ENCODE measurements at places on chromosomes 2 and 18.
A peak's percentile ranks its signal among the peaks of the same experiment; 100 is the strongest.

DNA sequence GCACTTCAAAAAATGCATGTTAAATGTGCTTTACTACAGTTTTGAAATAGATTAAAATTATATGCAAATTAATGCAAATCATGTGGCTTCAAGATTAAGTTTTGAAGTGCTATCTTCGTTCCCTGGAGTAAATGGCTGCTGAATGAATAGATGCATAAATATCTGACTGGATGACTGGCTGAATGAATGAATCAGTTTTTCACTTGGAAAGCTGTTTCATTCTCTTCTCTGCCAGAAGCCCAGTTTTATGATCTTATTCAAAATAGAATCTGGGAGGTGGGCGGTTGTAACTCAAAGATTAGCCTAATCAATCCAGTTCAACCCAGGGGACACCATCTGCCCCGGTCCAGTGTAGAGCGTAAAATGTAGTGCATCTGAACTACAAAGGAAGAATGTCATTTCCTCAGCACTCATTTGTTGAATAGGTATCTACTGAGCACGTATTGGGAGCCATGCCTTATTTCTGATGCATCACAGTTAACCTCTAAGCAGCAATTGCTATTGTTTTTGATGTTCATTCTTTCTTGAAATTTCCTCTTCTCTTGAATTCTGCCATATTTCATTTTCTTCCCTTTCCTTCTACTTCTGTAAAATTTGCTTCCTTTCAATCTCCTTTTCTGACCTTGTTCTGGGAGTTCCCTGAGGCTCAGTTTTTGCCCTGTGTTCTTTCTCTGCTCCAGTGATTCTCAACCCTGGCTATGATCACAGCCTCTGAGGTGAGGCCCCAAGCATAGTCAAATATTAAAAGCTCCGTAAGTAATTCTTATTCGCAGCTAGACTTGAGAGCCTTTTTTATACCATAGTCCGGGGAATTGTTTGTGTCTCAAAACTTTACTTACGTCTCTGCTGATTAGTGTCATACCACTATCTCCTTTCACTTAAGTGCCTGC lies 282.7 kb downstream of the PARD3B start:
- DNase-seq, result no peak

DNA sequence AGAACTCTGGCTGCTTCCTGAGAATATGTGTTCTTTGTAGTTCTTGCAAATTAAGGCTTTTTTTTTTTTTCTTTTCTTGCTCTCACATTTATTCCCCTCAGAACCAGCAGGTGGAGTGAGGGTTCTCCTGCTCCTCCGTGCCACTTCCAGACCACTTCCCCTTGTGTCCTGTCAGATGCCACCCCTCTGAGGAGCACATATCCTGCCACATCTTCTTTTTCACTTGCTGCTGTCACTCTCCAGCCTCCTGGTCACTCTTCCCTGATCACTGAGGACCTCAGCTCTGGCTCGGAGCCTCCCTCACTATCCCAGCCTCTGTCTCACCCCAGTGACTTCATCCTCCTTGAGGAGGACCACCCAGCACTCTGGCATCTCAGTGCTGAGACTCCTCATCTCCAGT lies 100.5 kb downstream of the TACR1 start:
- DNase-seq, result peak; percentile 36

GRCh38 chr2:242013771-242014170 lies 144.2 kb downstream of the RTP5 start:
- no peak for DNase-seq

DNA sequence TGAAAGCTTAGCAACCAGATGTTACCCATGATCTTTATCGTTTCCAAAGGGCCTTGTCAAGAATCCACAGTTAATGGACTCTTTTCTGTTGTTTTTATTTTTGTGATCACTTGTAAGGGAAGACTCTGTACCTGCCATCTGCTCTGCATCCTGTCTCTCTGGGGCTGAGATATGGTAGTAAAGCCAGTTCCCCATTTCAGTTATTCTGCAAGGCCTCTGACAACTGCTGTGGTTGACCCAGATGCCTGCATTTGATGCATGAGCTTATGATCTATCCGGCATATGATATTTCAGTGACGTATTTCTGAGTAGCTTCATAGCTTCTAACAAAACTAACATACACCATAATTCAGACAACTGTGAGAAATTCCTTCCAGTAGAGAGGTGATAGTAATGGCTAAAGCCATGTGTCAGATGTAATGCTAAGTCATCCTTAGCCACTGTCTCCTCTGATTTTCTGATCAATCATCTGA lies 105.1 kb downstream of the TPO start:
- no peak for DNase-seq

DNA sequence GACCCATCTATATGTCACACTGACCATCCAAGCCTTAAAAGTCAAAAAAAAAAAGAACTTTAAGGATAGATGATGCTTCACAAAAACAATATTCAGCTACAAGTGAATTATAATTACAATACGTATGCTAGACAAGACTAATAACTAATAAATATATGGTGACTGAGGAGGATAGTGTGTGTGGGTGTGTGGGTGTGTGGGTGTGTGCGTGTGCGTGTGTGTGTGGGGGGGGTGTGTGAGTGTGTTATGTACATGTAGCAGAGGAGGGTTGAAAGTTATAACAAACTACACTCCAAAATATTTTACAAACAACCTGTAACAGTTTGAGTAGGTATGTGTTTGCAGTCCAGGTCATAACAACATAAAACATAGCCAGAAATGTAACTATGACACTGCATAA lies 159.2 kb upstream of the RBBP8 start:
- DNase-seq, result no peak

GRCh38 chr2:44716131-44716530 lies 225.4 kb upstream of the SIX3 start:
- no peak for DNase-seq

DNA sequence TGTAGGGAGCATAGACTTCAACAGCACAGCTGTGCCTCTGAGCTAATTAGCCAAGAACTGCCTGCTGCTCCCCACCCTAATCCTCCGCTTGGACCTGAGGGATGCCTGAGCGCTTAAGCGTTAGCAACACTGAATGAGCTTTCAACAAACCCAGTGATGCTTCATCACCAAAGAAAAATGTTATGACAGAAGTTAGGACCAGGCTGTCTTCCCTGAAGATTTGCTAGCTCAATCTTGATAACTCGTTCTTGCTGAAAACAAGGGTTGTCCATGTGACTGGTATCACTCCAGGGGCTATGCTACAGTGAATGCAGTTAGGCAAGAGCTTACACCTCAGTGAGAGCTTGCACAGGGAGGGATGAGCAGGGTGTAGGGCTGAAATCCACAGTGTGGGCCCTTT lies 190.7 kb upstream of the SIX2 start:
- peak; percentile 68 for DNase-seq

GRCh38 chr2:179467111-179467510 lies 202.5 kb upstream of the SESTD1 start:
- peak; percentile 55 for DNase-seq

DNA sequence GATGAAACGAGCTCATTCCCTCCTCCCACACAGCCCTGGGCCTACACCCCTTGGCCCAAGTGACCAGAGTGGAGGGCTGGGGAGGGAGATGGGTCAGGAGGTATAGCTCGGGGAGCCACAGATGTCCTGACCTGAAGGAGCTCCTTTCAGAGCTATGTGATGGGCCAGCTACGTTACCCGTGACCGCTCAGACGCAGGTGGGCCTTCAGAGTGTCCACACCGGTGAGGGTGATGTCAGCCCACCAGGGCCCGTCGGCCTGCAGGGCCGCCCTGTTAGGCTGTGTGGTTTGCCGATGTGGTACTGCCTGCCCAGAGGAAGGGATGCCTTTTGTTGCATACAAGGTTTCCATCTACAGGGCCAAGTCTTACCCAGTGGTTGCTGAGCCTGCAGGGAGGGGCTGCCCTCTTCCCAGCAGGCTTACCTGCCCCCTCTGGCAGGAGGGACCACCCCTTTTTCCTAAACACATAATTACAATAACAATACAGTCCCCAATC lies 41.8 kb upstream of the FOSL2 start:
- DNase-seq, result no peak

DNA sequence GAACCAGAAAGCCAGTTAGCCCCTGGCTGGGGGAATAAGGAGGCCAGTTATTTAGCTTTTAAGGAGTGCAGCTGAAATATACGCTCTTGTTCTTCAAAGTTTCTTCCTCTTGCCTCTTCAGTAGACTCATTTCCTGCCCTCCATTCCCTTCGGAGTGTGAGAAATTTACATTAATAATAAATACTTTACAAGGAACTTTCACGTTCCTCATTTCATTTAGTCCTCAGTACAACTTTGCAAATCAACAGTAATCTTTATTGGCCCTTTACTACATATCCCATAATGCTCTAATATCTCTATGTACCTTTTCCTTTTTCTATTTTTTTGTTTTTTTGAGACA lies 15.6 kb downstream of the PLCD4 start:
- DNase-seq, result no peak

- DNase-seq, result no peak
These were observed 103.9 kb upstream of the GULP1 start for GRCh38 chr2:188187726-188188125.

DNA sequence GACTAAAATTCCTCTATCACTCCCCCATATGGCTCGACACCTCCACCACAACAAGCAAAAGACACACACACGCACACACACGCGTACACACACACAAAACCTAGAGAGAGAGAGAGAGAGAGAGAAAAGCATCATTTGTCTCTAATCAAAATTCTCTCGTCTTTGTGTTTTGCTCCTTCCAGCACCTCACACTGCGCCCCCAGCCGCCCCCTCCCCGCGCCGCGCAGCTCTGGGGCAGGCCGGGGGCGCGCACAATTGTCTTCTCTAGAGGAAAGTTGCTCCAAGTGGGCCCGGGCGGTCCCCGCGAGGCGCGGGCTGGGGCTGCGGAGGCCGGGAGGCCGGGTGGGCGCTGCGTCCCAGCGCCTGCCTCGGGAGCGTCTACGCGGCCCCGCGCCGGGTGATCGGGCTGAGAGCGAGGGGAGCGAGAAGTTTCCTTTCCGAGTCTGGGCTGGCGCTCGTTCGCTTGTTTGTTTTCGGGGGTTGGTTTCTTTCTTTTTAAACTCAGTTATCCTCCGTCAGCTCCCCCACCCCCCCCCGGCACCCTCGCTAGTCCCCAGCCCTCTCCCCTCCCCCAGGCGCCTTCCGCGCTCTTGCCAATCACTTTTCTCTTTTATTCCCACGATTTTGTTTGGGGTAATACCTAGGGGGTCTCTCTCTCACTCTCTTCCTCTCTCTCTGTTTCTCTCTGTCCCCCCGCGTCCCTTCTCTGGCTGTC lies 4.1 kb downstream of the ZEB2 start:
- DNase-seq, result peak; percentile 72

DNA sequence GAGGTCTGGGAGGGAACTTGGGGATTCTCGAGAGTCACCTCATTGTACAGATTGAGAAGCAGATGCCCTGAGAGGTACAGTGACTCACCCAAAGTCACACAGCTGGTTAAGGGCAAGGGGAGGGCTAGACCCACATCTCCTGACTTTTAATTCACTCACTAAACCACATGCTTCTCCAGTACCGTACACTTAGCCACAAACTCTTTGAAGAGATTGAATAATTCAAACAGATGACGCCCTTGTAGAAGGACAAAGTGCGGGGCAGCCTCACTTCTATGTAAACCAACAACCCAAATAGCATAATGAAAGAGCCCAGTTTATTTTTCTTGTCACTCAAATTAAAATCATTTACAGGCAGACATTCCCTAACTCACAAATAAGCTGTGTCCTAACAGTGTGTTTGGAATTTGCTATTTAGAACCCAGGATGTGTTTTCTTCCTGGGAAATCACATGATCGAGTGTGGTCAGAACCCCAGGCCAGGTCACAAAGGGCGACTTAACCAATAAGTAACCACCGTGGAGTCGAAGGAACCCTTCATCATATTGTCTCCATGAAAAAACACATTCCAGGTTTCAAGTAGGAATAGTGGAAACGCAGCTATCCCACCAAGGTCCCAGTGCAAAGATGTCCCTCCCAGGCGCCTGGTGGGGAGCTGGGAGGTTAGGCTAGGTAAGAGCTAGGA lies 35.8 kb upstream of the PTPN4 start:
- no peak for DNase-seq

- no peak for DNase-seq
These were observed 65.1 kb upstream of the SLC25A52 start for GRCh38 chr18:31825772-31826171.

GRCh38 chr2:152425765-152426727 lies 91.1 kb downstream of the FMNL2 start:
- DNase-seq, result no peak

GRCh38 chr2:221034973-221035372 lies 537.1 kb downstream of the EPHA4 start:
- DNase-seq, result no peak

DNA sequence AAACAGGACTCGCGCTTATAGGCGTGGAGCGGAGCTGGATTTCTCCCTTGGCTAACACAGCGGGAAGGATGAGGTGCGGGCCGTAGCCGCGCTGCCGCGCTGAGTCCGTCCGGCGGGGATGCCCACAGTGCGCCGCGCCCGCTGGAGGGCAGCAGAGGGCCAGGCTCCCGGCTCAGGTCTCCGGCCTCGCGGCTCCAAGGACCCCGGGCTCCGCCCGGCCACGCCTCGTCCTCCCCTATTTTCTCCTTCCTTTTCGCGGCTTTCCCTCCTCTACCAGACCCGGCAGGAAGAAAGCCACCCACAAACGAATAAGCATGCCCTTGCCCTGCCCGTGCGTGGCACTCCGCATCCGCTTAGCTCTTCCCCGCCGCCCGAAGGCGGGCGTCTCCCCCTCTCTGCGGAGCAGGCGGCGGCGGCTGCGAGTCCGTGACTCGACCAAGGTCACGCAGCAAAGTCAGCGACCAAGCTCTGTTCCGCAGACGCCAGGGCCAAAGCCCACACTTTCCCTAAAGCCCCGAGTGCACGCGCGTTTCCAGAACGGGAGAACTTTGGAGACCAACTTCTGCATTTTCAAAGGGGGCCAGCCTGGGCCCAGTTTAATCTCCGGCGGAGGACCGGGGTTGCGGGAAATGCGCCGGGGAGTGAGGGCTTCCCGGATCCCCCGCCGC lies 48.5 kb downstream of the KCNIP3 start:
- peak; percentile 79 for DNase-seq

DNA sequence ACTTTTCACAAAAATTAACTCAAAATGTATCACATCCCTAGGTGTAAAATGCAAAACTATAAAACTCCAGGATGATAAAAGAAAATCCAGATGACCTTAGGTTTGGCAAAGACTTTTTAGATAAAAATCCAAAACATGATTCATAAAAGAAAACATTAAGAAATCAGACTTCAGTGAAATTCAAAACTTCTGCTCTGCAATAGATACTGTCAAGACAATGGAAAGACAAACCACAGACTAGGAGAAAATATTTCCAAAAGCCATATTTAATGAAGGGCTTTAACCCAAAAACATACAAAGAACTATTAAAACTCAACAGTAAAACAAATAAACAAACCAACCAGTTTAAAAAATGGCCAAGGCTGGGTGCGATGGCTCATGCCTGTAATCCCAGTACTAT lies 173.6 kb upstream of the SPOPL start:
- DNase-seq, result no peak

DNA sequence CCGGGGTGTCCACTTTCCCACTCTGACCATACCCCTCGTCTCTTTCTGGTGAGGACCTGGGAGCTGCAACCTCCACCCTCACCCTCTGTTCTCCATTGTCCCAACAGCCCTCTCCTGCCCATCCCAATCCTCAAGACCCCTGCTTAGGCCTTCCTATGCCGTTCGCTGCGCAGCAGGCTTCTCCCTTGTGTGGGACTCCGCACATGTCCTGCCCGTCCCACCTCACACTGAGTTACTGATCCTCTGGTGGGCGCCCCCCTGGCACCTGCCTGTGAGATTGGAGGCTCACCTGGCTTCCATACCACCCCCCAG lies 119.5 kb upstream of the SNTG2 start:
- DNase-seq, result no peak

- no peak for DNase-seq
These were observed 293.2 kb downstream of the TNS1 start for GRCh38 chr2:217709478-217710210.

All from fibroblast of skin of back (primary cell).